ENCODE measurements at places on chromosomes 7 and 10. TPM values are rescaled to one million over a fixed set of nuclear protein-coding genes. Genes with fewer than 3 reads are reported as not detected.

DNA sequence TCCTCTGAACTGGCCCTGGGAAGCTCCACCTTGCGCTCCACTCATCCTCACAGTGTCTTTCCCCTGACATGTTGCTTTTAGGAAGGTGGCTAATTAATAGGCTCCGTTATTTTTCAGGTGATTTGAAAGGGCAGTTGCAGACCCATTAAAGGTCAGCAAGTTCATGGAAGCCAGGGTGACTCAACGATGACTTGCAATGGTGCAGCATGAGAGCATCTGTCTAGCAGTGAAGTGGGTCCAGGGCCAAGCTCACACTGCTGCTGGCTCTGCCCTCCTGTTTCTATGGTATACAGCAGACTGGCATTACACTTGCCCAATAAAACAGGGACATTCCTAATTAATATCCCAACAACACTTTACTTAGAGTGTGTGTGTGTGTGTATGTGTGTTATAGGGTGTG, 68.8 kb upstream of the WDR11 start:
- no peak for DNase-seq

GRCh38 chr7:6227294-6227846, 45.1 kb downstream of the CYTH3 start:
- no peak for DNase-seq

Gene SLC18A2
- not detected for total RNA-seq

Gene TAS2R3
- total RNA-seq: 1.5 TPM

Gene CPN1
- total RNA-seq: not detected

GRCh38 chr10:11488126-11488525, 123.3 kb downstream of the USP6NL start:
- DNase-seq: no peak

Gene STEAP4
- 0.48 TPM for total RNA-seq
